ENCODE measurements at places on chromosomes 12 and 14.

GRCh38 chr14:79299162-79299561, 912.1 kb downstream of the DIO2 start:
- DNase-seq = no peak

GRCh38 chr14:25836636-25837035, 761.2 kb downstream of the NOVA1 start:
- DNase-seq = no peak

GRCh38 chr14:55926007-55926406, 192.2 kb upstream of the PELI2 start:
- no peak for DNase-seq

DNA sequence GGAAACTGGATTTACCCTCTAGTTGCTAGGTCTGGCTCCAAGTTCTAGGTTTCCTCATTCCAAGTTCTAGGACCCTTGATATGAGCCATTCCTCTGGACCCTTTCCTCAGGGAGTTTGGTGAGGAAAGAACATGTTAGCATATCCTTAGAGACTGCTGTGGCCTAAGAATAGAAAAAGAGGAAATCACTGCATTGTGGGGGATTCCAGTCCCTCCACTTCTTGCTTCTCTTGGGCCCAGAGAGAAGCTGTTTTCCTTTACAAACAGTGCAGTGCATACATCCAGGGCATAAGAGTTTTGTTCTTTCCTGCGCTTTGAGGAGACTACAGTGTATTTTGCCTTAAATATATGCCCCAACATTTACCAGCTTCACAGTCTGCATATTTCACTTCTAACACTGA, 59.0 kb downstream of the LLPH start:
- DNase-seq = no peak

DNA sequence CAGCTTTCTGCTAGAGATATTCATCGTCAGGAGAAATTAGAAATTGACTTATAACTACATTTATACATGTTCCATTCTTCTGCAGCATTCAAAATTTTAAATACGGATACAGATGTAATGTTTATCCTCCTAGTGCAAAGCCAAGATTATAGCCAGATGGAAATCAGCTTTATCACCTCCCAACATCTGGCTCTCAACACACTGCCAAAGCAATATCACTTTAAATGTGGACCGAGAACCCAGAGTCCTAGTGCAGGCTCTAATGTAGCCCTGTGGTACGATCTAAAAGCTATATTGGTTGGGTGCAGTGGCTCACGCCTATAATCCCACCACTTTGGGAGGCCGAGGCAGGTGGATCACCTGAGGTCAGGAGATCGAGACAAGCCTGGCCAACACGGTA, 6.5 kb downstream of the MLH3 start:
- DNase-seq = no peak

- no peak for DNase-seq
These were observed 2.4 kb downstream of the STAB2 start for GRCh38 chr12:103589517-103589916.

GRCh38 chr12:24913130-24913529, 35.8 kb downstream of the BCAT1 start:
- DNase-seq = no peak

DNA sequence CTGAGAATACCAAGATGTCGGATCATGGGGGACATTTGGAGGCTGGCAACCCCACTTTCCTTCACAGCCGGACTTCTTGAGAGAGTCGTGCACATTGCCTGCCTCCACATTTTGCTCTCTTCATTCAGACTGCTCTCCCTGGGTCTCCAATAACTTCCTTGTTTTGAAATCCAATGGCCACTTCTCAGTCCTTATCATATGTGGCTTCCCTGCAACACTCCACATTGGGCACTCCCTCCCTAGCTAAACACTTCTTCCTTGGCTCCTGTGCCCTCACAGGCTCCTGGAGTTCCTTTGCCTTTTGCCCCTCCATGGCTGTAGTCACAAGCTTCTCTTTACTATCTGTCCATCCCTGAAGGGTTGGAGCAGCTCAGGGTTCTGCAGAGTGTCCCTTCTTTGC, 30.1 kb downstream of the NPC2 start:
- no peak for DNase-seq

DNA sequence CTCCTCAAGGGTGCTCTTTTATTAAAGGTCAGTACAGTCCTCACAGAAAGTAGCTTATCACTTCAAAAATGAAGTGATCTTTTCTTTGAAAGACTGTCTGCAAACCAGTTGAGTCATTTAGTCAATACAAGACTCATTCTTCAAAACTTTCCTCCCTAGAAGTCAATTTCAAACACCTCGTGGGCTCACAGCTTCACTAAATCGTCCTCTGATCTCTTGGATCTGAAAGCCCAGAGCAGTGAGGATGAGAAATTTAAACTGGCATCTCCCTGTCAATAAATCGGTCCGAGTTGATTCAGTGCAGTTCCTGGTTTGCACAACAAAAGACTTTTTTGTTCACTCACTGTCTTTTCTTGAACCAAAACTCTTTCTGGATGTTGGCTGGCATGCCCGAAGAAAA, 44.5 kb downstream of the NUAK1 start:
- DNase-seq = no peak

GRCh38 chr14:73935666-73936065, 14.2 kb downstream of the FAM161B start:
- no peak for DNase-seq

DNA sequence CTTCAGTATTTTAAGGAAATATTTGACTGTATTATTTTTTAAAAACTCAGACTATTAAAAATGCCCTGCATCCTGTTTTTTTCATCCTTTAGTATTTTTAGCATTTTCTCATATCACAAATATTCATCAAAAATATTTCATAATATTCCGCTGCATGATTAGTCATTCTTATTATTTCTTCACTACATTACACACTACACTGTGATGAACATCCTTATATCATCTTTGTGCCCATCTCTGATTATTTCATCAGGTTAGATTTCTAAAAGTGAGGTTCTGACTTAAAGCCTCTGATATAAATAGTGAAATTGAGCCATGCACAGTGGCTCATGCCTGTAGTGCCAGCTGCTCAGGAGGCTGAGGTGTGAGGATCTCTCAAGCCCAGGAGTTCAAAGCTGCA, 8.1 kb downstream of the COCH start:
- no peak for DNase-seq

- DNase-seq = peak; percentile 37
These were observed 92.9 kb upstream of the EGLN3 start for GRCh38 chr14:34043627-34044372.

DNA sequence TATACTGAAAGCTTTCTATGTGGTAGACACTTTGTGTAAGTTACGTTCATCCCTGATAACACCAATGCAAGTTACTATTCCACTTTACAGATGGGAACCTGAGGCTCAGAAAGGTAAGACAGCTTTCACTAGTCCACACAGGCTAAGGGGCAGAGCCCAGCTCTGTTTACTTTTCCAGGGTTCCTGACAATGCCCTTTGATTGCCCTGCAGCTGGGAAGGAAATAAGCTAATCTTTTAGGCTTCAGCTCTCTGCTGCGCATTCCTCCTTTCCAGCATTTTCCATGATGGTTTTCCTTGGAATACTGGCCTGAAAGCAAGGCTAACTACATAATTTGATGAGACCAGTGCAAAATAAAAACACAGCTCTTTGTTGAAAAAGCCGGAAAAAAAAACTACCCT, 185.7 kb upstream of the BTG1 start:
- DNase-seq = no peak

- no peak for DNase-seq
These were observed 290.3 kb downstream of the PAWR start for GRCh38 chr12:79400481-79400880.

- DNase-seq = no peak
These were observed 7.8 kb upstream of the CD163L1 start for GRCh38 chr12:7451756-7452155.

DNA sequence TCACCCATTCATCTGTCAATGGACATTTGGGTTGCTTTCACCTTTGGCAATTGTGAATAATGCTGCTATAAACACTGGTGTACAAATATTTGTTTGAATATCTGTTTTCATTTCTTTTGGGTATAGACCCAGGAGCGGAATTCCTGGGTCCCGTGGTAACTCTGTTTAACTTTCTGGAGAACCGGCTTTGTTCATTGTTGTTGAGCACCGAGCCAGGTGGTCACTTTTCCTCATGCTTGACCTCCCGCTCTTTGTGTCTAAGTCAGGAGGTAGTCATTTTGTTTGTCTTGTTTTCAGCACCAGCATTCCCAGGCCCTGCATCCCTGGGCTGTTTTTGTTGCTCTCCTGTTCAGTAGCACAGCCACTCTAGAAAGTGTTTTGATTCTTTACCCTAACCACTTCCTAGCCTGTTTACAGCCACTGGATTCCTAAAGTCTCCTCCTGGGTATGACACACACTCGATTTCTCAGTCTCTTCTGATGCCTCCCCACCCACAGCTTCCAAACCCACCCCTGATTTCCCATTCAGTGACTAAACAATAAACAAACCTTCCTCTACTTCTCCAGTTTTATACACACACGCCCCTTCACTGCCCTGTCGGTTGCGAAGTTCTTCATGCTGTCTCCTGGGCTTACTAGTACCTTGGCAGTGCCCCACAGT, 37.9 kb downstream of the B4GALNT3 start:
- peak; percentile 21 for DNase-seq

- peak; percentile 68 for DNase-seq
These were observed at the start of gene ERO1A for GRCh38 chr14:52695481-52696091. TSS of gene ERO1A (minus strand) at chr14:52695558. CDS start at chr14:52695481, 77 bp downstream.

DNA sequence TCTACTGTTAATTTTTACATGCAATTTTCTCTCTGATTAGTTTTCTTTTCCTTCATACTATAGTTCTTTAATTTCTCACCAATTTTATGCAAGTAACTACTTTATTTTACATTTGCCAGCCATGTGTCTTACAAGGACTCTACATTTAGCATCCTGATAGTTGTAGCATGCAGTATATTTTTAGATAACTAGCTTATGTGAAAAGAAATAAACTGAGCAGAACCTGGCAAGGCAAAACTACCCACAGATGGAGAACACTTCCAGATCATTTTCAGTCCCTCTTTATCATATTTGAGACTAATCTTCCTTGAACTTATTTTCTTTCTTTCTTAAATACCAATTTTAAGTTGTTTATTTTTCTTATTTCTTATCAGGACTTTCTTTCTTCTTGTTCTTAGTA, 943.6 kb downstream of the LRFN5 start:
- no peak for DNase-seq
